Muscle of back (tissue), 13 donors: ENCODE measurements at places on chromosomes 1 and 21.

DNA sequence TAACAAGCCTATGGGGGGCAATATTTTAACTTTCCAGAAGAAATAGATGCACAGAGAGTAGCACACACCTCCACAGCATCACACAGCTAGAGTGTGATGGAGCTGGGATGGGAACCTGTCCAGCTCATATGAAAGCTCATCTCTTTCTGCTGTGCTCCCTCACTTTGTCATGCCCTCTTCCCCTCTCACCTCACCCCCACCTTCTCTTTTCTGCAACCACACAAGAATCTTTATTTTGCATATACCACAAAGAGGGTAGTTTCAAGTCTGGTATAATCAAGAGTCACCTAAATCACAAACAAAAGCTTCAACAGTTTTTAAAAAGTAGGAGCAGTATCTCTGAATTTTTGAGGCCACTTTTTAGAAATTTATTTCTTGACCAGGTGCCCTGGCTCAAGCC lies 22.6 kb downstream of the FOXD2 start:
- DNase-seq = no peak

DNA sequence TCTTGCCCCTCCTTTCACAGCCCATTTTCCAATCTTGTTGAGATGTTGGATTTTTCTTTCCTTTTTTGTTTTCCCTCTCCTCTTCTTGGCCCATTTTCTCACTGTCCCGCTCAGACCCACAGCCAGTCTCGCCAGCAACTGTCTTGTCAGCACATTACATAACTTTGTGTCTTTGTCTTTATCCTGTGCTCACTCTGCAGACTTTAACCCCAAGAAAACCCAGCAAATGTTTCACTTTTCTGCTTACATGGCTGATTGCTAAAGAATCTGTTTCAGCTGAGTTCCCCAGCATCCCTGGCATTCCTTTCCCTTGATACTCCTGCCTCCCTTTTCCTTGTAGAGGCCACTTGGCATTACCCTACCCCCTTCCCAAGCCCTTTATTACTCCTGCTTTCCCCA lies 74.6 kb downstream of the ZNF648 start:
- no peak for DNase-seq

- DNase-seq = no peak
Measured at GRCh38 chr21:25822981-25823380, 88.2 kb downstream of the GABPA start.

DNA sequence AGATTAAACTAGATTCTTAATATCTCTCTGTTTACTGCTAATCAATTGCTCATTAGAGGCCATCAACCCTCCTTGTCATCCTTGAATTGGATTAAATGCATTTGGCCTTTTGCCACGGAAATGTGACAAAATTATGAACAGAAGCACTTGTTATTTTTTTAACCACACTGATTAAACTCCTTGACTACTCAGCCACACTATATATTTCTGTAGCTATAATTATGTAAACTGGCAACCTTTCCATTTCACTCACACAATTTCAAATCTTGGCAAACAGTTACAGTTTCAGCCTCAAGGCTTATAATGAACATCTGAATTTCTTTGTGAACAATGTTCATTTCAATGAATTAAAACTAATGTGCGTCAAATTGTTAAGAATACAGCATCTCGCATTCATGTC lies 10.1 kb downstream of the ADAMTS5 start:
- no peak for DNase-seq

DNA sequence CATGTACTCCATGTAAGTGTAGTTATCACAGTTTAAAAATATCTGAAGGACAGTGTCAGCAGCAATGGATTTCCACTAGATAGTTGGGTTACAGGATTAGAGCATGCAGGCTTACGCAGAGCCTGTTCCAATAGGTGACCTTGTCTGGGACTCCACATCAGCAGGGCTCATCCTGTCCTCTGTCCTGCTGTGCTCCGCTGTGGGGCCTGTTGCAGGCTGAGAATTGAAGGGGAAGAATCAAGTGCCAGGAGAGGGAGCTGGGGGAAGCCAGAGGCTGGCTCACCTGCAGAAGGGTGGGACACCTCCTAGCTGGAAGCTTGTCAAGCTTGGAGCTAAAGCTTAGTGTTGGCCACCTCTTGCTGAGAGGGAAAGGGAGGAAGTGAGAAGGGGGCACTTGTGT lies 62.8 kb downstream of the XCL2 start:
- DNase-seq = no peak
